Neural crest cell (in vitro differentiated cells): ENCODE measurements at places on chromosomes 5 and 9.
A peak's percentile ranks its signal among the peaks of the same experiment; 100 is the strongest.

DNA sequence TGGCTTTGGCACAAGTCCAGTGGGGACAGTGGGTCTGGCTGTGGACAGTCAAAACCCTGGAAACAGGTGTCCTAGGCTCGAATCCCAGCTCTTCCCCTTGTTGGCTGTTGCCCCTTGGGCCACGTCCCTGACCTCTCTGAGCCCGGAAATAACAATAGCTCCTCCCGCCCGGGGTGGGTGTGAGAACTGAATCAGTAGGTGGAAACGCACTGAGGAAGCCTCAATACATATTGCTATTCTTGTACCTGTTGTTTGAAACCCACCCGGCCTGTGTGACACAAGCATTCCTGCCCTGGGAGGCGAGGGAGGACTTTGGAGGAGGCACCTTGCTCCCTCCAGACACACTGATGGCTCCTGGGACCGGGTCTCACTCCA, 134.1 kb downstream of the OLFM1 start:
- DNase-seq: no peak
- H3K27me3 ChIP-seq: peaks cover 18% of the 10 kb centered on the region
- no peak overlapping the region for H3K4me3 ChIP-seq
- H3K36me3 ChIP-seq: no peaks in the 10 kb centered on the region

DNA sequence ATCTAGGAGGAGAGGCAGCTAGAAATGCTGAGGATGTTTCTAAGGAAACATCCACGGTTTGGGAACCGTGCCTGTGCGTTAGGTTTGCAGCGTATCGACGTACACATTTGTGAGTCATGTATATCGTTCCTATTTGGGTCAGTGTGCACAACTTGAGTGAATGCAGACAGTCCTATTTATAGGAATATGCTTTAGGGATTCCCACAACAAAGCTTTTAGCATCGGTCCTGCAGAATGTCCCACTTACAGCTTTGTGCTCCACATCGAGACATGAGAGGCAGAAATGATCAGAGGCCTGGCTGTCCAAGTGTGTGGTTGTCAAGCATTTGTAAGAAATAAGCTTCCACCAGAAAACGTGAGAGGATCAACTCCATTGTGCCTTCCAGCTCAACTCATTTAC, 1282.7 kb upstream of the WWC1 start:
- H3K36me3 ChIP-seq: peaks cover 2% of the 10 kb centered on the region
- no peak overlapping the region for H3K4me3 ChIP-seq
- peaks cover 14% of the 10 kb centered on the region for H3K4me1 ChIP-seq
- no peaks in the 10 kb centered on the region for H3K27me3 ChIP-seq

GRCh38 chr9:2208991-2209390, 193.8 kb downstream of the SMARCA2 start:
- H3K4me3 ChIP-seq: no peak overlapping the region
- H3K36me3 ChIP-seq: no peaks in the 10 kb centered on the region
- no peak overlapping the region for H3K27ac ChIP-seq
- no peaks in the 10 kb centered on the region for H3K4me1 ChIP-seq

DNA sequence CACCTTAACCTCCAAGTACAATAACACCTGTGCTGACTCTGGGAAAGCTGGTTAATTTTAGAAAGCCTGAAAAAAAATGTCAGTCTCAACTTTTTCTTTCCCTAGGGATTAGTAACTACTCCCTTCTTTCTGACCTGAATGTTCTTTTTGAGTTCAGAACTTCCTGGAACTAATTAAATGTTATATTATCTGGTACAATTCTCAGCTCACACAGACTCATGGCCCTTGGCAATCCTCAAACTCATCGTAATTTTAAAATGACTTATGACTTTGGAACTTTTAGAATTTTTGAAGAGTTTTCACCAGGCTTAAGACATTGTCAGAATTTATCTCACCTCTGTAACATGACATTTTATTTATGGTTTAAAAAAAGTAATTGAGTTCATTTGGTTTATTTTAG, 315.0 kb downstream of the FER start:
- no peaks in the 10 kb centered on the region for H3K4me1 ChIP-seq
- H3K4me3 ChIP-seq: no peak overlapping the region
- H3K36me3 ChIP-seq: peaks cover 6% of the 10 kb centered on the region
- no peak overlapping the region for H3K27ac ChIP-seq

- H3K36me3 ChIP-seq: no peaks in the 10 kb centered on the region
- H3K4me3 ChIP-seq: no peak overlapping the region
- no peak overlapping the region for H3K27ac ChIP-seq
Observed at GRCh38 chr5:28369418-28369817, 1331.0 kb upstream of the CDH9 start.

DNA sequence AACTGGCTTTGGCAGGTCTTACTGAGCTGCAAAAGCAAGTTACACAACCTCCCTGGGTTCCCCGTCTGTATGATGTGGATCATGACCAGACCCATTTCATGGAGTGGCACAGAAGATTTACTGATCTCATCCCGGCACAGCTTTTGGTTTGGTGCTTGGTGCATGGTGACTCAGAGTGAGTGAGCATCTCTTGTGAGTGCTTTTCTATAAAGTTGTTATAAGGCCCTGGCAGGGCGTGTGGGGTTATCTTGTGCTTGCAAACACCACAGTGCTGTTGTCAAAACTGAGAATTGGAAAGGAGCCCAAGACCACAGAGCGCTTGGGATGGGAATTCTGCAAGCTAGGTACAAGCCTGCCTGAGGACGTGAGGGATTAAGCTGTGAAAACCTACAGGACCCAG, 425.2 kb downstream of the GADD45G start:
- peaks cover 4% of the 10 kb centered on the region for H3K27me3 ChIP-seq
- no peak overlapping the region for H3K27ac ChIP-seq
- no peak for DNase-seq
- no peak overlapping the region for H3K4me3 ChIP-seq
- no peaks in the 10 kb centered on the region for H3K4me1 ChIP-seq

- H3K4me3 ChIP-seq: no peak overlapping the region
- H3K27me3 ChIP-seq: no peaks in the 10 kb centered on the region
- DNase-seq: no peak
- peaks cover 2% of the 10 kb centered on the region for H3K36me3 ChIP-seq
Observed at GRCh38 chr5:67291066-67291465, 94.5 kb upstream of the CD180 start.

- no peaks in the 10 kb centered on the region for H3K36me3 ChIP-seq
- no peaks in the 10 kb centered on the region for H3K4me1 ChIP-seq
- DNase-seq: no peak
- H3K27me3 ChIP-seq: peaks cover 9% of the 10 kb centered on the region
- no peak overlapping the region for H3K4me3 ChIP-seq
Observed at GRCh38 chr5:171599411-171599810, 180.0 kb downstream of the FGF18 start.

GRCh38 chr5:13348568-13348967, 595.9 kb downstream of the DNAH5 start:
- H3K27me3 ChIP-seq: no peaks in the 10 kb centered on the region
- no peak for DNase-seq
- H3K4me1 ChIP-seq: no peaks in the 10 kb centered on the region
- H3K27ac ChIP-seq: no peak overlapping the region
- H3K36me3 ChIP-seq: no peaks in the 10 kb centered on the region

- peaks cover 73% of the 10 kb centered on the region for H3K27me3 ChIP-seq
- H3K36me3 ChIP-seq: no peaks in the 10 kb centered on the region
- DNase-seq: no peak
Observed at GRCh38 chr9:130260816-130261765, 4.5 kb upstream of the HMCN2 start.

GRCh38 chr5:83474161-83474796, 2.7 kb downstream of the VCAN start:
- H3K36me3 ChIP-seq: peaks cover 6% of the 10 kb centered on the region
- DNase-seq: peak; percentile 70
- H3K27me3 ChIP-seq: peaks cover 6% of the 10 kb centered on the region
- peak overlapping the region; percentile 16 for H3K27ac ChIP-seq

- peaks cover 4% of the 10 kb centered on the region for H3K4me1 ChIP-seq
- H3K36me3 ChIP-seq: no peaks in the 10 kb centered on the region
- DNase-seq: no peak
- no peak overlapping the region for H3K4me3 ChIP-seq
Observed at GRCh38 chr5:143030349-143030748, 260.2 kb downstream of the ARHGAP26 start.

GRCh38 chr5:16536246-16536645, 70.6 kb upstream of the ZNF622 start:
- H3K4me3 ChIP-seq: no peak overlapping the region
- DNase-seq: no peak
- H3K36me3 ChIP-seq: no peaks in the 10 kb centered on the region

DNA sequence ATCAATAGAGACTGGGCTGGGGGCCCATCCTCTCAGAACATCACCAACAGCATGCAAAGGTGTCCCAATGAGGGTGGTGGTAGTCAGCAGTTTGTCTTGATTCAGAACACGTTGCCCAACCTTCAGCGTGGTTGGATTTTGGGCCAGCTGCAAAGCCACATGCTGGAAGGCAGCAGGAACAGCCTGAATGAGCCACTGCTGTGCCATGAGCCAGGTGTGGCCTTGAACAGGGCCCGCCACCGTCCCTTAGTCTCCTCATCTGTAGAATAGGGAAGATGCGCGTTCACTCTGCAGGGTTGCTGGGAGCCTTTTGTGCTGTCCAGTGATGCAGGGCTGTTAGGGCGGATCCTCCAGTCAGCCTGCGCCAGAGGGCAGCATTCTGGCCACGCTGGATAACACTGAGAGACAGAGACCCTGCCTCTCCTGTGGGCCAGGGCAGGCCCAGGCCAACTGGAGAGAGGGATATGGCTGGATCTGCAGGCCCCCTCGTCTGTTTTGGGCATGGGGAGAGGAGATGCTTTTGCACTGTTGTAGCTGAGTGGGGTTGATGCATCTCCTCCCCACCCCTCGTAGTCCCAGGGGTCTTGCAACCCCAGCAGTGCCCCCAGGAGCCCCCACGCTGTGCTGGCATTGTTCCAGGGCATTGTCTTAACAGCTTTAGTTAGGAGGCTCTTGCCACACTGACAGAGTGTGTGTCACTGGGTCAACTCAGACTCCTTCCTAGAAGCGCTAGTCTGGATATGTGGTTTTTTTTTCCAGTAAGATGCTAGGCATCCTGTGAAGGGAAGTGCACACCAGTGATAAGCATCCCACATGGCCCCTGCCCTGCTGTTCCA, 42.1 kb downstream of the SLC46A2 start:
- peaks cover 18% of the 10 kb centered on the region for H3K4me1 ChIP-seq
- no peak overlapping the region for H3K27ac ChIP-seq
- no peaks in the 10 kb centered on the region for H3K27me3 ChIP-seq

DNA sequence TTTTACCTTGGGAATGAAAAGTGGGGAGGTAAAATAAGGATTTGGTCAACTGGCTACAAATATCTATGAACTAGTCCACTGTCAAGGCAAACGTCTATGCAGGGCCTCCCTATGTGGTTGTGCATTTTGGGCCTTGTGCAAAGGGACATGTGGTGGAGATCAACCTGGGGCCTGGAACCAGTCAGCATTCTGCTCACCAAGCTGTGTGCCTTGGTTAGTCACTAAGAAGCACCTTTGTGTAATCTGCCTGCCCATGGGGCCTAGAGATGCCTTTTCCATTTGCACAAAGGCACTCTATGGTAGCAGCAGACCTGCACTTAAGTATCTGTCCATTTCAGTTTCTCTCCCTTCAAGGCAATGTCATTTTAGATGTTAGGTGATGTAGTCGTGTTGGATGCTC, 184.0 kb downstream of the GNAQ start:
- H3K27me3 ChIP-seq: no peaks in the 10 kb centered on the region
- peak overlapping the region; percentile 45 for H3K27ac ChIP-seq
- H3K4me1 ChIP-seq: peaks cover 42% of the 10 kb centered on the region
- DNase-seq: no peak
- no peak overlapping the region for H3K4me3 ChIP-seq

DNA sequence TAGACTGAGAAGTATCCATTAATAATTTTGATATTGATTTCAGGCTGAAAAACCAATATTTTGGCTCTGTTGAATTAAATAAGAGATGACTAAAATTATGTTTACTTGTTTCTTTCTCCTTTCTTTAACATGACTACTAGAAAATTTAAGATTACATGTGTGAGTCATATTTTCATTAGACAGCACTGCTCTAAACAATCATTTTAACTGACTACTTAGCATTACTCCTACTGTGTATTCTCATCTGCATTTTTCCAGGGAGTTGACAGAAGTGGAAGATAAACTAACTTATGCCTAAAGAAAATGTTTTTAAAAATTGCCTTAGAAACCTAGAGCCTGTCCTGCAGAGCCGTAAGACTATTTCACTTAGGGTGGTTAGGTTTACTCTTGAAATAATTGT, 29.1 kb downstream of the TNC start:
- H3K36me3 ChIP-seq: no peaks in the 10 kb centered on the region
- H3K4me3 ChIP-seq: no peak overlapping the region
- H3K4me1 ChIP-seq: peaks cover 8% of the 10 kb centered on the region
- no peaks in the 10 kb centered on the region for H3K27me3 ChIP-seq

DNA sequence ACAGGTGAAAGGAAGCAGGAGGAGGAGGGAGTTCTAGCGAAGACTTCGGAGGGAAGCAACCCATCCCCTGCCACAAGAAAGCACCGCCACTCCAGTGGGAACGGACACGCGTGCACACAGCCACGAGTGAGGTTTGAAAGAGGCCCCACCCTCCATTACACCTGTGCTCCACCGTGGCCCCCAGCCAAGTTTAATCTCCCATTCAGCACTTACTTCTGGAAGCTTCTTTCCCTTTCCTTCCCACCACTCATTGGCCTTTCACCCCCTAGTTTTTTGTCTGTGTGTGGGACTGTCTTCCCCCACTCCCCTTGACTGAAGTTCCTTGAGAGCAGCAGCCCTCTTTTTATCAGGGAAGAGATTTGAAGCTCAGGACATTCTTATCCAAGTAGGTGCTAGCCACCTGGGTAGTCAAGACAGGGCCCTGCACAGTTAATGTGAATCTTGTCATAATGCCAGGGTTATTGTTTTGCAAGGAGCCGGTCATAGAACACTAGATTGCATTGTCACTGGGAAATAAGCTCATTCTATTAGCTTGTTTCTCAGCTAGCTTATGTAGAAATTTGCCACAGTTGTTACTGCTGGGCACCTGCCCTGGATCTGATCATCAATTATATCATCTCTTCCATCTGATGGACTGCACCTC, 256.0 kb downstream of the DOCK8 start:
- no peaks in the 10 kb centered on the region for H3K36me3 ChIP-seq
- peaks cover 24% of the 10 kb centered on the region for H3K4me1 ChIP-seq
- no peak for DNase-seq
- H3K4me3 ChIP-seq: peak overlapping the region; percentile 92
- H3K27me3 ChIP-seq: no peaks in the 10 kb centered on the region

GRCh38 chr5:169670769-169671525, 33.9 kb downstream of the DOCK2 start:
- no peaks in the 10 kb centered on the region for H3K27me3 ChIP-seq
- no peaks in the 10 kb centered on the region for H3K4me1 ChIP-seq
- H3K27ac ChIP-seq: no peak overlapping the region
- H3K4me3 ChIP-seq: no peak overlapping the region
- no peak for DNase-seq
- no peaks in the 10 kb centered on the region for H3K36me3 ChIP-seq

DNA sequence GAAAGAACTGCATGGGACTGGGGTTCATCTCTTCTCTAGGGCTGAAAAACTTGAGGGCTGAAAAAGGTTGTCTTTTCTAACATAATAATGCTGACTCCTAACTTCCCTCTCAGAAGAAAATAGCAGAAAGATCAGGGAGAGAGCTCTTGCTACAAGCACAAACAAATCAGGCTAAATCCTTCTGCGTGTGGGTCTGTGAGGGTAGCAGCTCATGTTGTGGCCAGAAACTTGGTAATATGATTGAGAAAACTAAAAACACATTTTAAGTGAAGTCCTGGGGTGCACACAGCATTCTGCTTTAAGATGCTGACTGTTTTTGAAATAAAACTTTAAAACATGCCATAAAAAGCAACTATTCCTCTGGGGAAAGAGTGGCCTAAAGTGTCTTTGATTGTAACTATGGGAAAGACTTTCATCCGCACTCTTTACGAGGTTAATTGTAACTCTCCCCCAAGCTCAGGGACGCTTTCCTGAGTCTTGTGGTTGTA, 56.7 kb downstream of the SAXO1 start:
- no peak overlapping the region for H3K4me3 ChIP-seq
- peaks cover 14% of the 10 kb centered on the region for H3K4me1 ChIP-seq
- no peak for DNase-seq
- no peaks in the 10 kb centered on the region for H3K36me3 ChIP-seq
